Activated naive CD4-positive, alpha-beta T cell treated with Interleukin-2 at 50 U/mL for 16 hours (primary cell): ENCODE measurements at places on chromosomes 3 and 15.

GRCh38 chr3:14689247-14689980, 14.5 kb downstream of the C3orf20 start:
- DNase-seq, result no peak

DNA sequence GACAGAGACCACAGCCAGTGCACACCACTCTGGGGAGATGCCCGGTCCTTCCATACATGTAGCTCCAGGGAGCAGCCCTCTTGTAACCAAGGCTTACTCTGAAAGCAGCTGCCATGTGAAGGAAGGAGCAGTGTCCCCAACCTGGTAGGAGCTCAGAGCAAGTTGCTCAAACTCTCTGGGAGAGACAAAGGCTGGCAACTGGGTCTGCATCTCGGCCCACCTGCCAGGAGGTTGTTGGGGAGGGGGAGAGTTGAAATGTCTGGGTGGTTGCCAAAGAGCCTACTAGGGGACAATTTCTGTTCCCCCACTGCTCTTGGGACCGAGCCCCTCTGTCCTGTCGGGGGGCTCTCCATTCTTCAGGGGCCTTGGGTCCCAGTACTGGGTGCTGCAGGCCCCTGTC, 309.9 kb downstream of the TLE3 start:
- DNase-seq, result no peak

DNA sequence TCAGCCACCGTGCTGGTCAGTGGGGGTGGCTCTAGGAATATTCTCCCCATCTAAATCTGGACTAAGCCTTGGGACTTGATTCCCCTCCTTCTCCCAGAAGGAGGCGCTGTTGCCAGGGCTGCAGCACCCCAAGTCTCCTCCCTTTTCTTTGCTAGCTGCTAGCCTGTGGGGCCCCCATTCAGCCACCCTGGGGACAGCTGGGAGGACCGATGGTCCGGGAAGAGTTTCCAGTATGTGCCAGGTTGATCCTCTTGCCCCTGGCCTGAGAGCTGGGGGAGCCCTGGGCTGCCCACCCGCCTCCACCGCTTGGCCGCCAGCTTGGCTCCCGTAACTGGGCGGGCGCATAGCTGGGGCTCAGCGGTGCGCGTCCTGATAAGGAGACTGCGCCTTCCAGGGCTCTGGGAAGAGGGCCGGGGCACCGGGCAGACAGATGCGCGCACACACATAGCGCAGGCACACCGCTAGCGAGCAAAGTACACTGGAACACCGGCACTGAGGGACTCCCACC, 4.2 kb downstream of the SMAD6 start:
- DNase-seq, result no peak

- no peak for DNase-seq
Observed at GRCh38 chr15:62771234-62771633, 271.3 kb upstream of the TPM1 start.

- DNase-seq, result no peak
Observed at GRCh38 chr15:51338496-51338895, at the start of gene CYP19A1. Gene CYP19A1 (minus strand): TSS chr15:51338596. CDS start chr15:51242912, 95,684 bp downstream.

GRCh38 chr15:49848807-49849206, 228.0 kb downstream of the DTWD1 start:
- DNase-seq, result no peak

GRCh38 chr15:77568973-77569728, 63.6 kb downstream of the LINGO1 start:
- no peak for DNase-seq

- DNase-seq, result no peak
Observed at GRCh38 chr3:126835472-126836219, 131.6 kb downstream of the CHCHD6 start.

DNA sequence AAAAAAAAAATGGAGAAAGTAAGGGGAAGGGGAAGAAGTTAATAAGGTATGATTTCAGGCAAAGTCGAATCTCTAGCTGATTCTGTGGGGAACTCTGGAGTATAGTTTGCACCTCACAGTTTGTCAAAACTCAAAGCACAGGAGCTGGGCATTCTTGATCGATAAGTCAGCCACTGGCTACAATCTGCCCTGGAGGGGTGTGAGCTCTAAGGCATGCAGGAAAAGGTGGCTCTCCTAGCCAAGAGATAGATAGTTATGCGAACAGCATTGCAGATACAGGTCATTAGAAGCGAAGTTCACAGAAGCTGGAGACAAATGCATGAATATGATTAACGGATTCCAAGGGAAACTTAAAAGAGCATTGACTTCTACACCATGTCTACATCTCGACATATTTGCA, 952.6 kb downstream of the AGBL1 start:
- DNase-seq, result no peak

DNA sequence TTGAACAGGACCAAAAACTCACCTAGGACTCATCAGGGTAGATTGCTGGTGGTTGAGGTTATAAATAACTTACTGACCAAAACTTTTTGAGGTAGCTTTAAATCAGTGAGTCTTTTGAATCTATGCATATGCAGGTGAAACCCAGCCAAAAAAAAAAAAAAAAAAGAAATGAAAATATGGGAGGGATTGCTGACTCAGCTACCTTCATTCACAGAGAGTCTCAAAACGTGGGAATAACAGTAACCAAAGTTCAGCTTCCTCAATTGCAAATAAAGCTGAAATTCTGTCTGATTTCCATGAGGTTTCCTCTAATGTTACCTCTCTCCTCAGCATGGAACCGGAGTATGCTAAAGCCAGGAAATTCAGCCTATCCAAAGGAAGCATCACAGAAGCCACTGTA, 95.2 kb upstream of the SEMA6D start:
- no peak for DNase-seq

GRCh38 chr15:56758770-56759449, 25.6 kb upstream of the ZNF280D start:
- no peak for DNase-seq

DNA sequence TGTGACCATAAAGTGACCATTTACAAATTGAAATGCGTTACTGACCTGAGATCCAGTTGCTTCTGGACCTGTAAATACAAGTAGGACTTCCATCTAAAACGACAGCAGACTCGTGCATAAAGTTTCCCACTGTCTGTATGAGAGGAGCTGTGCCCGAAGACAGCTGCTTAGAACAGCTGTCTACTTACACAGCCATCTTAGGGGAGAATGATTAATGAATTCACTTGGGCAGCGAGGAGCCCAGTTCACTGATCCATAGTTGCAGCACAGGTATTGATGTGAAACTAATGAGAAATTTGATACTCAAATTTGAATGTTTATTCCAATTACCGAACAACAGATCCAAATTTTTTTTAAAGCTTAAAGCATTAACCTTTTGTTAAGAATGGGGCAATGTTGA, 748.1 kb downstream of the NR2F2 start:
- no peak for DNase-seq

DNA sequence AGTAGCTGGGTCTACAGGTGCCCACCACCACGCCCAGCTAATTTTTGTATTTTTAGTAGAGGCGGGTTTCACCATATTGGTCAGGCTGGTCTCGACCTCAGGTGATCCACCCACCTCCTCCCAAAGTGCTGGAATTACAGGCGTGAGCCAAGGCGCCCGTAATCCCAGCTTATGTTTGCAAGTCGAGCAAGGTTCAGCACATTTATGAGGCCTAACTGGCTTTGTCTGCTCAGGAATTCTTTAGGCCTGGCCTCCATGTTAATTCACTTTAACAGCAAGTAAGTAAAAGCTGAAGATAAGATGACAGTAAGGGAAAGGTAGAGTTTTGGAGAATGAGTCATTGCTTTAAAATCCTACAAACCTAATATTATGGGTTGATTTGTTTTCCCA, 24.6 kb downstream of the SIDT1 start:
- DNase-seq, result no peak

- DNase-seq, result no peak
Observed at GRCh38 chr3:141431411-141432378, 55.1 kb upstream of the RASA2 start.

GRCh38 chr15:83698294-83698693, 44.4 kb downstream of the ADAMTSL3 start:
- no peak for DNase-seq

GRCh38 chr3:26931896-26932295, 309.3 kb downstream of the LRRC3B start:
- no peak for DNase-seq
